ENCODE measurements at places on chromosomes 11 and 22. TPM values are rescaled to one million over a fixed set of nuclear protein-coding genes. Genes with fewer than 3 reads are reported as not detected.

Gene SLC5A1
- total RNA-seq, result not detected

Gene CCDC15
- 2.2 TPM for total RNA-seq

Gene MOGAT2
- total RNA-seq, result not detected

Gene OR10D3
- total RNA-seq, result not detected

Gene GLYATL2
- 0.69 TPM for total RNA-seq

Gene OR52H1
- not detected for total RNA-seq

Gene GLYATL1
- 0.09 TPM for total RNA-seq

DNA sequence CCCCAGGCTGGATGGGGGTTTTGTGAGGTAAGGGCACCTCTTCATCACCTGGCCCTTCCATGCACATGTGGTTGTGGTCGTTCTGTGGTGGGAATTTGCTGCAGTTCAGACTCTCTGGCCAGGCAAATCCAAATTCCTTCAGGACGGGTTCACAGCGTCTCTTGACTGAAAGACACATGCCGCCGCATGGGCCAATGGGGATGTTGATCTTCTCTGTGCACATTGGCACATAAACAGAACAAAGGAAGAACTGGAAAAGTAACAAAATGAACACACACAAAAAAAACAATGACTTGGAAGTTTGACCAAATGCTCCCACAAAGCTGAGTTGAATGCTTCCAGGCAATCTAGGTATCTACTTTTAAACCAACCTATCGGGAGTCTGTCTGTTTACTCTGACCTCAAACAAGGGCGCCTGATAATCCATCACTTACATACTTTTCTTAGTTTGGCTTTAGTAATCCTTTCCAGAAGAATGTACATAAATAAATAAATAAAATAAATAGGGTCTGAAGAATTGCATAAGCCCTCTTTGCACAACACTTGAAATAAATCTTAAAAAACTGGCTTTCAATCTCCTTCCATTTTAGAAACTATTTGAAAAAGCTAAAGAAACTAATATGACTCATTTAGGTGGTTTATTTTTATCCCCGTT, 2.8 kb downstream of the FZD4 start:
- H3K36me3 ChIP-seq, result 0 out of 2 replicates have a peak, but pooled peaks cover 2% of the 10 kb centered on the region
- DNase-seq, result no peak
- no peak overlapping the region for H3K27ac ChIP-seq
- H3K4me3 ChIP-seq, result no peak overlapping the region
- no peaks in the 10 kb centered on the region for H3K27me3 ChIP-seq
- peaks cover 18% of the 10 kb centered on the region for H3K4me1 ChIP-seq

DNA sequence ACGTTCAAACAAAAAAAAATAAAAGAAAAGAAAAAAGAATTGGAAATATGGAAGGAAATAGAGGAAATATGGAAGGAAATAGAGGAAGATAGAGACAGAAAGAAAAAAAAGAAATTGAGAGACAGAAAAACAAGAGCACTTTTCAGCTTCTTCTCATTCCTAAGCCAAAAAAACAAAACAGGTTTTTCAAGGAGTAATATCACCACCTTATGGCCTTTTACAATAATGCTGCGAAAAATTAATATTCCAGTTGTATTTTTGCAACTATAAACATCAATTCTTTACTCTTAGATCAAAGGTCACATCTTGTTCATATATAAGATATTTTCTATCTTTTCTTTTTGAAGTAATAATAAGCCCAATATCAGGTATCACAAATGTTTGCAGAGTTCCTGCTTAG, 328.3 kb downstream of the FAT3 start:
- H3K27me3 ChIP-seq, result no peaks in the 10 kb centered on the region
- DNase-seq, result no peak
- H3K27ac ChIP-seq, result no peak overlapping the region
- H3K4me3 ChIP-seq, result no peak overlapping the region
- no peaks in the 10 kb centered on the region for H3K36me3 ChIP-seq

DNA sequence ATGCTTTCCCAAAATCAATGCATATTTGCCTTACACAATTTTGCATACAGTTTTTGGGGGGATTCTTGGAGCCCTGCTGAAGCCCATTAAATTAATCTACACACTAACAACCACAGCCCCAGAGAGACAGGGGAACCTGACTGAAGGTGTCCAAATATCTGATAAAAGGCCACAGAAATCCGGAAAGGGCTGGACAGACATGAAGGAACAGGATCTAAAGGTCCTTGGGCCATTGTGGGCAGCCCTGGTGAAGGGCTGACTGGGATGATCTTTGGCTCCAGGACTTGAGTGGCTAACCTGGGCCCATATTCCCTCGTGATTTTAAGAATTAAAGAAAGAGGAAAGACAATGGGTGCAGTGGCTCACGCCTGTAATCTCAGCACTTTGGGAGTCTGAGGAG, 6.8 kb upstream of the WDR74 start:
- H3K4me1 ChIP-seq, result peaks cover 8% of the 10 kb centered on the region
- no peak for DNase-seq
- H3K36me3 ChIP-seq, result peaks cover 2% of the 10 kb centered on the region
- H3K4me3 ChIP-seq, result no peak overlapping the region
- H3K27ac ChIP-seq, result no peak overlapping the region
- no peaks in the 10 kb centered on the region for H3K27me3 ChIP-seq

Data from SJSA1 (cell line).